ENCODE measurements at places on chromosomes 3 and 15.

DNA sequence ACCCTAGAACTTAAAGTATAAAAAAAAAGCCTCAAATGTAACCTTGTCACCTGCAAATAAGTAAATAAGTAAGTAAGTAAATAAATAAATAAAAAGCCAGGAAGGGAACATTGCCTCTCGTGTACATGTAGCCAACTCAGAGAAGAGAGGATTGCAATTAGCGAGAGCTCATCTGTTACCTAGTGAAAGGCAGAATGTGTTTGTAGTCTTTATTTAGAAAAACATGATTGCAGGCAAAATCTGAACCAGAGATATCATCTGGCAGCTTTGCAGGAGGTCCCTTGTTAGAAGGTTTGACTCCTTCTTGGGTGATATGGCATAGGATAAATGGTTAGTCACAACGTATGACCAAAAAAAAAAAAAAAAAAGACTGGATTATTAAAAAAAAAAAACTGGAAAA, 71.6 kb upstream of the SYN2 start:
- no peak for DNase-seq

- DNase-seq, result no peak
These were observed 56.4 kb upstream of the TLE3 start for GRCh38 chr15:70153921-70154717.

- DNase-seq, result peak; percentile 94
These were observed 16.8 kb downstream of the BCL2L10 start for GRCh38 chr15:52095597-52096262.

DNA sequence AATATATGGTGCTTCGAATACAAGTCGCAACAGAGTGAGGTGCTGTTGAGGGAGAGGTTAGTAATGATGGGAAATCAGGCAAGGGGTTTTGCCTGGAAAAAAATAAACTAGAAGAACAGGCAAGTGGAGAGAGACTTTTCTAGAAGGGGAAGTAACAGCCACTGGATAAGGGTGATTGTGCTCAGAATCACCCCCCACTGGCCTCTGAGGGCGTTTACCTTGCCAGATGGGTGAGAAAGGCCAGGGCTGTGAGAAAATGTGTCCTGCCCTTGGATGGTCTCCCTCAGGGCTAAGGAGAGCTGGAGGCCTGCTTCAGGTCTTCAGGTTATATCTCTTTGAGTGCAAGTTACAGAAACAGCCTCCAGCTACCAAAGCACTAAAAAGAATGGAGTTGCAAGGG, 151.8 kb downstream of the MEX3B start:
- no peak for DNase-seq

- no peak for DNase-seq
These were observed 52.6 kb downstream of the SLC12A6 start for GRCh38 chr15:34284937-34285336.

GRCh38 chr15:39139431-39140059, 441.3 kb upstream of the THBS1 start:
- DNase-seq, result no peak

- no peak for DNase-seq
These were observed 33.2 kb upstream of the ACP3 start for GRCh38 chr3:132283916-132284405.

All from stromal cell of bone marrow (primary cell).